Brain pericyte (primary cell): ENCODE measurements at places on chromosomes 3 and 15.

- DNase-seq: no peak
These were observed 63.5 kb downstream of the OTOL1 start for GRCh38 chr3:161560008-161560637.

- DNase-seq: no peak
These were observed 276.0 kb downstream of the GBE1 start for GRCh38 chr3:81485444-81485865.

GRCh38 chr3:78974181-78974790 is 793.5 kb downstream of the ROBO1 start:
- no peak for DNase-seq

DNA sequence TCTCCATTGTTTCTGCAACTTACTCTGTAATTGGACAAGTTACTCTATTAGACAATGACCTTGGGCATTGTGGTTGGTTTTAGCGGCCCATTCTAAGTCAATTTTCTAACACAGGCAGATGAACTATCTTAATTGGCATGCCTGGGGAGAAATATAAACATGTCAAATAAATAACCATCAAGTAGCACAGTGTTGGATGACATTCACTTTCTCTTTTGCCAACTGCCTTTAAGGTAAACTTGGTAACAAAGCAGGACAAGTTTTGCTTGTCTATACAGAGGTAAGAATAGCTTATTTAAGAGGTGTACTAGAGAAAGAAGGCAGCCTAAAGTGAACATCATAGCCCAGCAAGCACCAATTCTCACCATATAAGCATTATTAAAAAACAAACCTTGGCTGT is 599.6 kb downstream of the GBE1 start:
- DNase-seq: no peak

GRCh38 chr3:4520033-4520816 is 27.1 kb downstream of the ITPR1 start:
- DNase-seq: no peak

DNA sequence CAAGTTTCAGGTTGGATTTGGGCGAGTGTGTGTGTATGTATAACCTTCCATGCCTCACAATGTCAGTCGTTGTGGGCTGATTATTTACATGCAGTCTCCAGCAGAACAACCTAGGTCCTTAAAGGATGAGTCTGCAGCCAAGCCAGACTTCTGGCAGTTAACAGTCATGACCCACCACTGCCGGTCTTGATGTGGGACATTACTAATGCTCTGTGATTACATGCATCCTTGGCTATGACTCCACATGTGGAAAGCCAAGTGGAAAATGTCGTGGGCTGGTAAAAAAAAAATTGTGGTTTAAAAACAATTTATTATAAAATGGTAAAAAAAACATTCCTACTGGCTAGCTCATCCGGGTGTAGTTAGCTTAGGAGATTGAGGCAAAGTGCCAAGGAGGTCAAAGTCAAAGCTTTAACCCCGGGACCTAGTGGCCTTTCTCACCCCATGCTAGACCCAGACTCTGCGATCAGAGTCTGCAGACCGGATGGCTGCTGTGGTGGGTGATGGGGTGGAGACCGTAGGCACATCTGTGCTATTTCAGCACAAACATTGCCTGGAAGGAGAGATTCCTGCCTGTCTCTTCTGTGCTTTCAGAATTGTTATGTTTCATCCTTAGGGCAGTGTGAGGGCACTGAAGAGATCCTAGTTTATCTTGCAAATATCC is 6.8 kb downstream of the RARRES1 start:
- peak; percentile 75 for DNase-seq

- DNase-seq: no peak
These were observed 17.0 kb upstream of the AVEN start for GRCh38 chr15:34055868-34056595.

GRCh38 chr15:31305375-31305774 is 21.3 kb upstream of the KLF13 start:
- no peak for DNase-seq

- no peak for DNase-seq
These were observed 172.0 kb downstream of the VPS13C start for GRCh38 chr15:61888074-61888780.

- no peak for DNase-seq
These were observed 33.0 kb upstream of the CA12 start for GRCh38 chr15:63414474-63415120.

DNA sequence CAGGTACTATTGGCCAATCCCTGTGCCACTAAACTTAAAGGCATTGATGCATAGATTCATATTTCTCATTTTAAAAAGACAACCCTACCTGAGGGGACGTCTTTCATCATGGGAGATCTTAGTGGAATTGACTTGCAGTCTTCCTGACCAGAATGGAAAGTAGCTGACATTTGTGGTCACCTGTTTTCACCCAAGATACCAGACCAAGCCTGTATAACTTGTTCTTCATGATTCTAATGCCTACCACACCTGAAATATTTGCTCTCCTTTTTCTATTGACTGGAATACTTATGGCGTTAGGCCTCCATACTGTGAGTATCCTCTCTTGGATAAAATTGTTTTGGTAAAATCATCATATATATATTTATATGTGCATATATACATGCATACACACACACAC is 54.7 kb upstream of the XCR1 start:
- no peak for DNase-seq

- no peak for DNase-seq
These were observed 96.6 kb downstream of the EFL1 start for GRCh38 chr15:82165948-82166376.

GRCh38 chr3:14553871-14554270 is 13.7 kb upstream of the GRIP2 start:
- no peak for DNase-seq

- DNase-seq: no peak
These were observed 12.9 kb downstream of the CCDC80 start for GRCh38 chr3:112627919-112628466.

- no peak for DNase-seq
These were observed 37.7 kb upstream of the GNB5 start for GRCh38 chr15:52228921-52229320.

DNA sequence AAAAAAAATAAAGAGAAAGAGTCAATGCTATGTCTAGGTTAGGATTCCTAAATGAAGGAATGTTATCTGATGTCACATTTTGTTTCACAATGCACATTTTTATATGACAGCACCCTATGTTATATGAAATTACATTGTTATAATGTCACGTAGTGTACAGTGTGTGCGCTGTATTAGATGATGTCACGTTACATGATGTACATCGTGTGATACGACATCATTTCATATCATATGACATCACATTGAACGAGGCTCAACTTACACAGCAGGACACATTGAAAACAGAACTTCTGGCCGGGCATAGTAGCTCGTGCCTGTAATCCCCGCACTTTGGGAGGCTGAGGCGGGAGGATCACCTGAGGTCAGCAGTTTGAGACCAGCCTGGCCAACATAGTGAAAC is 150.0 kb downstream of the OCA2 start:
- DNase-seq: no peak

- no peak for DNase-seq
These were observed 86.9 kb downstream of the PEX5L start for GRCh38 chr3:179949869-179950268.

DNA sequence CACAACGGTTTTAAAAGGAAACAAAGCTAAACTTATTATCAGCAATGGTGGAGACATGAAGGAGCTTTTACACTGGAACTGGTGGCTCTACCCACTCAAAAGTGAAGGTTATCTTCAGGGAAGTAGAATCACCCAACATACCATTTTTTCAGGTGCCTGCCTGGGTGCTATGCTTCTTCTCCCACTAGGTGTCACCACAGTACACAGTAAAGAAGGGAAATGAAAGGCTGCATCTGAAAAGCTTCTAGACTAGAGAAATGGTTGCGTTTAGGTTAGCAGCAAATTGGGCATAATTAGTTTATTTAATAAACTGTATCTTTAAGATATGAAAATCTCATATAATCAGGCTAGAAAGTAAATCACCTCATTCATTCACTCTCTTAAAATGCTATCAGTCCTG is 47.0 kb upstream of the SELENOK start:
- DNase-seq: no peak

DNA sequence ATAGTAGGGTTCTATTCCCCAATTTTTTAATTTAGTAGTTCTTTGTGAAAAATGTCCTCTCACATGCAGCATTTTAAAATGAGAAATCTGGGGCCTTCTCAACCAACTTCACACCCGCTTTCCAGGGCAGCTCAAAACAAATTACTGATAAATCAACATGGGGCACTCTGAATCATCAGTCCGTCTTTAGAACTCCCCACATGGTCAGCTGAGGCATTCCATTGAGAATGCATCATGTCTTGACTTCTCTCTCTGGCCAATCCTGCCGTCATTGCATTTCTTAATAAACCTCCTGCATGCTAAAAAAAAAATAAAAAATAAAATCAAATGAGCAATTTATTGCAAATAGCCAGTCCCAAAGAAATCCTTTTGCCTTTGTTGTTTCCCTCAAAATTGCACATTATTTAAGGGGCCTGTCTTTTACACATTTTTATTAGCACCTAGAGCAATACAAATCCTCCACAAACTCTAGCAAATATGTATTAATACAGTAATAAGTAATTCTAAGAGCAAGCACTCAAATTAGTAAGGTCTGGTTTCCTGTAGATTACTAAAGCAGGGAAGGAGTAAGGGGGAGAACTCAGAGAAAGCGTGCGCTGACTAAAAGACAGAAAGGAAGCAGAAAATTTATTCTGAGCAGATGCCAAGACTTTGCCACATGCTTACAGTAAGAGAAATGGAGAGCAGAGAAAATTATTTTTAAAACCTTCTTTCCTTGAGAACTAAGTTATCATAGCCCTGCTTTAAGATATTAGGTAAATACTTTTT is 175.7 kb downstream of the TNIK start:
- peak; percentile 64 for DNase-seq

DNA sequence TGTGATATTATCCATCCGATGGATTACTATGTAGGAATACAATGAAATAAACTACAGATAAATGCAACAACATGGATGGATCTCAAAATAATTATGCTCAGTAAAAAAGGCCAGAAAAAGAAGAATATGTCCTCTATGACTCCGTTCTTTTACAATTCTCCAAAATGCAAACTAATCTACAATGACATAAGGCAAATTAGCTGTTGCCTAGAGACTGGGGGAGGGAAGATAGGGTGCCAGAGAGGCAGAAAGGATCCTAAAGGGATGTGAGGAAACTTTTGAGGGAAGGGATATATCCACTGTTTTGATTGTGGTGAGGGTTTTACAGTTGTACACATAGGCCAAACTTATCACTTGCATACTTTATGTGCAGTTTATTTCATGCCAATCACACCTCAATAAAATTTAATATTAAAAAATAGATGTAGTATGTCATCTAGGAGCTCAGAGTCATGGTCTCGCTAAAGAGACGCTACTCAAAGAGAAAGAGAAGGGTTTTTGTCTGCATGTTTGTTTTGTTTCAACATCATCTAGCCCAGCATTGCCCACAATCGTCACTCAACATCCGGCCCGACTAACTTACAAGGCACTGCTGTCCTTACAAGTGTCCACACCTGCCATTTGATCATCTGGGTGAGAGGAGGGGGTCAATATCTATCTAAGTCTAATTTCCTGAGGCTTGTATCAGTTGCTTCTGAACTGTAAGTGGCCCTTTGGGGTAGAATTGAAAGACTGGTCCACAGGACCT is 29.5 kb downstream of the HES1 start:
- DNase-seq: no peak

GRCh38 chr3:79872483-79872882 is 104.7 kb upstream of the ROBO1 start:
- peak; percentile 62 for DNase-seq

DNA sequence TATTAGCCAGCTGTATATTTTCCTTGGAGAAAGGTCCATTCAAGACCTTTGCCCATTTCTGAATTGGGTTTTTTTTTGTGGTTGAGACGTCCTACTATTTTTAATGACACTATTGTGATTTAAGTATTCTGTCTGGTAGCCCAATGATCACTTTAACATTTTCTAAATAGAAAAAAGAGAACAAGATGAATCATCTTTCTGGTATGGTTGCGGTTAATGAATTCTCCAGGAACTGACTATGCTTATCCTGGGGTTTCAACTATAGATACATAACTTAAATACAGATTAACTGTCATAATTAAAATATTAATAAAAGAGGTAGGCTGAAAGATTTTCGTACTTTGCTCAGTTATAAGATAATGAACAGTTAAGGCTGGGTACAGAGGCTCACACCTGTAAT is 51.9 kb downstream of the PBRM1 start:
- DNase-seq: no peak

DNA sequence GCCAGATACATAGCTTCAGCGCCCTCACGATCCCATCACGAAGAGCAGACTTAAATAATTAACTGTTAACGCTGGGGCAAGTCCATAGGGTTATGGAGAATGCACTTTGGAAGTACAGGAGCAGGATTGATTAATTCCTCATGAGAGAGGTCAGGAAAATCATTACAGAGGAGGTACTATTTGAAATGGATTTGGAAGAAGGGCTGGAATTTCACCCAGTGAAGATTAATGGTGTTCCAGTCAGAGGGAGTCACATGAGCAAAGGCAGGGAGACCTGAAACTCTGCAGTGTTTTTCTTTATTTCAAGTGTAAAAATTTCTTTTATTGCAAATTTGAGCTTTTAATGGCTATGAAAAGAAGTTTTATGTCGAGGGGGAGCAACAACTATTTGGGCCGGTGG is 329.8 kb upstream of the GRM7 start:
- DNase-seq: no peak

GRCh38 chr15:66901336-66902100 is 163.9 kb upstream of the SMAD3 start:
- no peak for DNase-seq

DNA sequence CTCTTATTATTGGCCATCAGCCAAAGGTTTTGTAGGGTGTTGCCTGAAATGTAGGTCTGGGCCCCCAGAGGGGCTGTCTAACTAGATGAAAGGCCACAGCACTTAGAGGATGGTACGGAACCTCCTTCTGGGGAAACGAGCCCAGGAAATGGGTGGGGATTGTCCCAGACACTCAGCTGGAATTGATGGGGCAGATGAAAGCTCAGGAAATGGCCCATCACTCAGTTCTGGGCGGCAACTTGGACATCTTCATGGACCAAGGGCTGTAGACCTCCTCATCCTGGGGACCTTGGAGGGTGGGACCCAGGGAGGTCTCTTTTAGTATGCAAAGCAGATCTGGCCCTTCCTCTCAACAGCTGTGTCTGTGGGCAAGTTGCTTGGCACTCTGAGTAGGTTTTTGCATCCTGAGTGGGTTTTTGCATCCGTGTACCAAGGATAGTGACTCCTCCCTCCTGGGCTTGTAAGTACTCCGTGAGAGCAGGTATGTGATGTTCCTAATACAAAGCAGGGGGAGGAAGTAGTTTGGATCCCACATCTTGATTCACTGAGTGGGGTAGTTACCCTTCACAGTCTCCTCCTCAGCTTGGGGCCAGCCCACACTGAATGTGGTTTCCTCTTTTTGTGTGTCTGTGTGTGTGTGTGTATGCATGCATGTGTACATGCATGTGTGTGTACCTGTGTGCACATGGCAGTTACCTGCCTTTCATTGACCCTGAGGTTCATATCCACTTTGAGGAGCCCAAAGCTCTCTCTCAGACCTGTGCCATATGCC is 292.0 kb downstream of the RPLP1 start:
- DNase-seq: no peak
